Fibroblast of the aortic adventitia (primary cell): ENCODE measurements at places on chromosomes 1 and 21. TPM values are rescaled to one million over a fixed set of nuclear protein-coding genes. Genes with fewer than 3 reads are reported as not detected.

DNA sequence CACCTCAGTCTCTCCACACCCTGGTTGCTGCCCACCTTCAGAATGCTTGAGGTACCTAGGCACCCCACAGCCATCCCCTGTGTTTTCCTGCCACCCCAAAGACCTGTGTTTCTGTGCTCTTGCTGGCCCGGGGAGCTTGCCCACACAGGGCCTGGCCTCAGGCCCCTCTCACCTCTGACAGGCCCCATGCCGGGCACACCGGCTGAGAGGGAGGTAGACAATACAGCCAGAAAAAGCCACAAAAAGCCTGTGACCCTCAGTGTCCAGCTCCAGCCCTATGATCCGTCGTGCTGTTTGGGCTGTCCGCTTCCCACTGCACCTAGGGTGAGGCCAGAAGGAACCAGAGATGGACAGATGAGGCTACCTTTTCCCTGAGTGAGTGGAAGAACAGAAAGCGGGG is 11.4 kb downstream of the SEMA6C start:
- no peak for DNase-seq

GRCh38 chr1:203281851-203282661 is 23.3 kb upstream of the BTG2 start:
- DNase-seq, result no peak

DNA sequence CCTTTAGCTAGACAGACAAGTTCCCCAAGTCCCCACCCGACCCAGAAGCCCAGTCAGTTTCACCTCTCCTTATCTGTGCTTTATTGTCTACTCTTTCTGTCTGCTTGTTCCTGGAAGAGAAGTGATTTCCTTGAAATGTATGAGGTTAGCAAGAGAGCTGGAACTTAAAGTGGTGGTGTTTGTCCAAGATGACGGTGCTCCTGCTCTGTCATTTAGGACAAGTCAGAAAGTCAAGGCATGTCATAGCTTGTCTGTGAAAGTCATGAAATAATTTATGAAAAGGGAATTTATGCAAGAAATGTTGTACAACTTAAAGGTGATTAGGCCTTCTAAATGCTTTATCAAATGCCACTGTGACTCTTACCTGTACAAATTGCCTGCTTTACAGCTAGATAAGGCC is 178.1 kb downstream of the PLA2G4A start:
- no peak for DNase-seq

GRCh38 chr21:16587681-16588375 is 858.0 kb downstream of the USP25 start:
- DNase-seq, result peak; percentile 90

Gene PRDM16
- 0.98 and 11.3 TPM in 2 replicates for total RNA-seq

Gene GBP6
- not detected in 2 replicates for total RNA-seq
